NCI-H226 (cell line): ENCODE measurements at places on chromosomes 3 and 15.
A peak's percentile ranks its signal among the peaks of the same experiment; 100 is the strongest.

GRCh38 chr3:8387571-8387970 is 114.1 kb upstream of the LMCD1 start:
- no peak for DNase-seq

DNA sequence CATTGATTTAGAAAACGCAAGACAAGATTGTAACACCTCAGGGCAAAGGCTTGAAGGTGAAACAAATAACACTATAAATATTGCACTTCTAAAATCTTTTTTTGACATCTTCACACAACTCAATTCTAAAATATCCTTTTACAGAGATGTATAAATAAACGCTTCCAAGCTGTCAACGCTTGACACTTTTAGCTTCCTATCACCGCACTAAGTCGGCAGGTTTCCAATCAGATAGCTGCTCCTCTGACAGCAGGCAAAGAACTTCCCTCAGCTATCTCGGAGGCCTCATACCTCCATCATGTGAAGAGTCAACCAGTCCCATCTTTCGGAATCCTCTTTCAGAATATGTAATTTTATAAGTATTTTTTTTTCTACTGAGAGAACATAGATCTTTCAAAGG is 71.0 kb downstream of the PCOLCE2 start:
- no peak for DNase-seq

DNA sequence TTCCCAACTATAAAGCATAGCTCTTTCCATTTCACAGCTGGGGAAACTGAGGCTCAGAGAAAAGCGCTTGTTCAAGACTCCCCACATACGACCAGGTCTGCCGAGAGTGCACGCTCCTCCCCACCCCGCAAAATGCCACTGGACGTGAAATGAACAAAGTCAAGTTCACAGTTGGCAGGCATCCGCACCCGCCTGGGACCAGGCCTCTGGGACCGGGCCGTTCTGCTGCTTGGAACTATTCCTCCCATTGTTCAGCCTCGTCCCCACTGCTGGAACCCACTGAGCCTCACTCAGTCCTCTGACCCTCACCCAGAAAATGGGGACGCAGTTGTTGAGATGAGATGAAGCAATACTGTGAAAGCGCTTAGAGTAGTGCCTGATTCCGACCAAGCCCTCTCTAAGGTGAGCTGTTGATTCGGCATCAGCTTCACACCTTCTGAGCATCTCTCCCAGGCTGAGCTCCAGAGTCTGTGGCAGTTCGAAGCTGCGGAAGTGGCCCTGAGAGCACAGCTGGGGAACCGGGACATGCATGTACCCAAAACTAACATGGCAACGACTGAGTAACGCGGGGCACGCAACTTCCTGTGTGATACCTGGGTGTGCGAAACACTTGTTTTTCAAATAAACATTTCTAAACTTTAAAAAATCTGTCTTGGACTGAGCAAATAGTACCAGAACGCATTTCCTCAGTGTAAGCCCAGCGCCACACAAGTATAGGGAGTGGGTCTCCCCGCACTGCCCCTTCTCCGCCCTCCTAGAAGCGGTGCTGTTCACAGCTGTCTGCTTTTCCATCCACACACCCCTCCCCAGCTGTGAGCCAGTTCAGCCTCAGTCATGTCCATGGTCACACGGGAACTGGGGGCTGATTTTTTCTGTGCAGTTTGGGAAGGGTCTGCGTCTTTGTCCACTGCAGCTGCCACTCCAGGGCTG is 93.4 kb downstream of the CHSY1 start:
- no peak for DNase-seq

DNA sequence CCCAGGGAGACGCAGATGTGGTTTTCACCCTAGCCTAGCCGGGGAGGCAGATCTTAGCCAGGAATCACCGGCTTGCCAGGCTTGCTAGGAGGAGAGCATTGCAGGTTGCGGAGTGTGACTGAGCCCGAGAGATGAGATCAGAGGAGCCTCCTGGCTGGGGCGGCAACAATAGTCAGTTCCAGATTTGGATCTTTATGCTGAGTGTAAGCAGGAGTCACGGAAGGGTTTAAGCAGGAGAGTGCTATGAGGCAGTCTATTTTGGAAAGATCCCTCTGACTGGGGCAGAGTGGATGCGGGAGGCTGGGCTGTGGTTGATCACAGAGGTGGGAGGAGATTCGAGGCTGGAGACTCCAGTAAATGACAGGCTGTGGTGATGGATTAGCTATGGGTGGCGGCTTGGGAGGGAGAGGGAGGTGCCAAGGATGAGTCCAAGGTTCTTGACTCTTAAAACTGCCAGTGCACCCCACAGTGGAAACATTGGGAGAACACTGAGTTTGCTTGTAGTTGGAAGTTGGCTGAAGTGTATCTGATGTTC is 10.4 kb upstream of the BAHD1 start:
- DNase-seq: peak; percentile 56
